ENCODE measurements at places on chromosomes 6 and 20.

GRCh38 chr20:38245753-38246152 is 14.8 kb downstream of the KIAA1755 start:
- ATAC-seq, result peak; percentile 81

DNA sequence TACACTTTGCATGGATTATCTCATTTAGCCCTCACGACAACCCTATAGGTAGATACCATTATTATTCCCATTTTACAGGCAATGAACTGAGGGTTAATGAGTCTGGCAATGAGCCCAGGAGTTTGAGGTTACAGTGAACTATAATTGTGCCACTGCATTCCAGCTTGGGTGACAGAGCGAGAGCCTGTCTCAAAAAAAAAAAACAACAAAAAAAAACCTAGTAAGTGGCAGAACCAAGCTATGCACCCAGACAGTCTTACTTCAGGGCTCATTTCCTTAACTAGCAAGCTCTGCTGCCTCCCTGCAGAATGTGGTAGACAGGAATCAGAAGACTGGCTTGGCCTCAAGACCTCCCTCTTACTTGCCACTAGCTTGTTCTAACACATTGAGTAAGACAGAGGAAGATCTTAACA is 71.9 kb upstream of the RREB1 start:
- ATAC-seq, result no peak

GRCh38 chr6:143336446-143337152 is 113.9 kb downstream of the ADAT2 start:
- no peak for ATAC-seq

GRCh38 chr6:54680531-54680930 is 166.0 kb upstream of the FAM83B start:
- ATAC-seq, result no peak

GRCh38 chr20:20780127-20780824 is 67.8 kb upstream of the RALGAPA2 start:
- ATAC-seq, result peak; percentile 93

- no peak for ATAC-seq
These were observed 196.3 kb downstream of the KHDC1L start for GRCh38 chr6:73028893-73029450.

- no peak for ATAC-seq
These were observed 31.1 kb downstream of the ARID1B start for GRCh38 chr6:156808287-156808686.

DNA sequence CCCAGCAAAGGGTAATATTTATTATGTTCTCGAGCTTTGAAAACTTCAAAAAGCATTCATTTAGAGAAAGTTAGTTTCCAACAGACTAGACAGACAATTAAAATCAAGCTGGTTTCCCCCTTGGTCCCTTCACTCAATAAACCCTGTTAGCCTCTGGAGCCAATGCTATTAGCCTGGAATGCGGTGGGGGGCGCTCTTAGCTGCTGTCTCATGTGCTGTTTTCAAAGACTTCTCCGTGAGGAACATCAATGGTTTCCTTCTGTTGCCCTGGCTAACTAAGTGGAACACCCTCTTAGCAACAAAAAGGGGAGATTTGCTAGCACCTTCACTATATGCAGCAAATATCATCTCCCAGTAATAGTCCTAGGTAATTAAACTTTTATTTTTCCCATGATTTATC is 86.4 kb downstream of the LY86 start:
- ATAC-seq, result no peak

GRCh38 chr6:51928320-51928719 is 159.1 kb downstream of the PKHD1 start:
- no peak for ATAC-seq

GRCh38 chr6:122289762-122290539 is 109.5 kb upstream of the HSF2 start:
- ATAC-seq, result no peak

DNA sequence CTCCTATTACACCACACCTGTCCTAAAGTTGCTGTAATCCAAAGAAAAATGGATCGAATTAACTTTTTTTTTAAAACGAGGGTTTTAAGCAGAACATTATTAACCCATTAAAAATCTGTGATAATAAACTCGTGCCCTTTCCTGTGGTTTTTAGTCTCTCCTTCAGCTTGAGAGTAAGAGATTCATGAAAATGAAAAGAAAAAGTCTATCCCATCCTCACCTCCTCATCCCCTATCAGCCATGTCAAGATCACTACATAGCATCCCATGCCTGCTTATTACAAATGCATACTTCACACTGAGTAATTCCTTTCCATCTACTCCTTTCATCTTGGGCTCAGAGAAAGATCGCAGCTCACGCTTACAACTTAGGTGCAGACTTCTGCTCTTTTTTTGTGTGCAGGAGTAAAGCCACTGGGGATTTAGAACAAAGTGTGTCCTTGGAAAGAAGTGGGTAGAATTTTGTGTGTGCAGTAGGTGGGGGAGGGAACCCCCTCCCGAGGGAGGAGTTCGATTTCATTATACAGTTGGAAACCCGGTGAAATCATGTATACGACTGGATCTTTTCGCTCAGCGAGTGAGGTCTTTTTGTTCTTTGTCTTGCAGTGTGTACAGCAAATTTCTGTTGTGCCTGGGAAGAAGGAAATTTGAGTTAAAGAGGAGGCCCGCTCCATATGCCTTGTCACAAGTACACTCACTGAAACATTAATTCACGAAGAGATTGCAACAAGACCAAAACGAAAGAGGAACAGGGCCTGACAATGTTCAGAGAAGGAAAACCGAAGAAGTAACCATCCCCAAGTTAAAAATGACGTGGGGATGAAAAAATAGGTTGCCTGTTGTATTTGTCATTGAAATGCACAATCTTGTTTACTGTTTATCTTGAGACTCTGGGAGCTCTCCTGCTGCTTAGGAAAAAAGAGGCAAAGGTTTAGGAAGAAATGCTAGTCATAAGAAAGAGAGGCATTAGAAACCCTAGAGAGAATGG is 146.5 kb upstream of the ZNF217 start:
- ATAC-seq, result no peak

- ATAC-seq, result no peak
These were observed at the start of gene AIF1 for GRCh38 chr6:31614684-31615578. AIF1 (plus strand) TSS chr6:31615234; CDS start chr6:31615330, 96 bp downstream.

GRCh38 chr6:139587469-139587868 is 213.0 kb upstream of the CITED2 start:
- ATAC-seq, result no peak

GRCh38 chr6:146770275-146770964 is 171.6 kb downstream of the ADGB start:
- peak; percentile 46 for ATAC-seq

DNA sequence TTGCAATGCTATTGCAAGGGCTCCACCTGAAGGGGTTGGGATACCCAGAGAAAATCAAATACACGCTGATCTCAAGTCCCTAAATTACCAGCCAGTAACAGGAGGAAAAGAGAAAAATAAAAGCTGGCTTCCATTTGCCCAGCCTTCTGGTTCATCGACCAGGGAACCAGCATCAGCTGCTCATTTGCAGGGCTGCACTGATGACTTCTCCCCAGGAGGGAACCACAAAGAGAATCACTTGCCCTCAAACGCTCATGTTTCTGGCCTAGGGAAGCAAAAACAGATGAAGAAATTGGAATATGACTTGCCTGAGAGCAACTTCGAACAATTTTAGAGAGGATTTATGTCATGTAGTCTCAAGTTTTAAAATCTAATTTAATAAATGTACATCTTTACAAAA is 119.7 kb downstream of the SH3BGRL2 start:
- no peak for ATAC-seq

DNA sequence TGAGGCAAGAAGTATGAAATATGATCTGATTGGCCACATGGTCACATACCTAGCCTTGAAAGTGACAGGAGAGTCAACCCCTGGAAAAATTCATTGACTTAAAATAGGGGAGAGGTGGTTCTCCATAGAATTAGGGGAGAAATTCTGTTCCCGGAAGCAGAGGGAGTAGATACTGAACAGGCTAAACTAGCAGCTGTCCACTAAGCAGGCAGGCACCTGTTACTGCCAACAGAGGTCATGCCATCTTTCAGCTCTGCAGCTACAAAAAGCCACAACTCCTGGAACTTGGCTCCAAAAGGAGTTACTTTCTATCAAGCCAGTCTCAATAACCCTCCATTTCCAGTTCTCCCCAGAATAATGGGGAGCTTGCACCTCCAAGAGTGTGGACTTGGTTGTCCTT is 352.5 kb downstream of the MAFB start:
- ATAC-seq, result no peak

DNA sequence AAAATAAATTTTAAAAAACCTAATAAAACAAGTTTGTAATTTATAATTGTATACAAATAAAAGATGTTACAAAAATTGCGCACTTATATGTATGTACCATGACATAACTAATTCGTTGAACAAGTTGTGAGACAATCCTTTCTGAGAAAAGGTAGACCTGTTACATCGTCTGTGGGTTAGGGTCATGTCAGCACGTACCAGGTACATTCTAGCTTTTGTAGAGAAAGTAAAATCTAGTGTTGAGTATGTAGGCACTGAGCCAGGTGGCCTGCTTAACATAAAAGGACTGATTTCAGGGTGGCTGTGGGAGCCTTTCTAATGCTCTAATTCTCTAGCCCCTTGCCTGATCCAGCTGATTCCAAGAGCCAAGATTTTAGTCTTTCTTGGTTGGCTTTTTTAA is 10.4 kb downstream of the RPL7L1 start:
- no peak for ATAC-seq

DNA sequence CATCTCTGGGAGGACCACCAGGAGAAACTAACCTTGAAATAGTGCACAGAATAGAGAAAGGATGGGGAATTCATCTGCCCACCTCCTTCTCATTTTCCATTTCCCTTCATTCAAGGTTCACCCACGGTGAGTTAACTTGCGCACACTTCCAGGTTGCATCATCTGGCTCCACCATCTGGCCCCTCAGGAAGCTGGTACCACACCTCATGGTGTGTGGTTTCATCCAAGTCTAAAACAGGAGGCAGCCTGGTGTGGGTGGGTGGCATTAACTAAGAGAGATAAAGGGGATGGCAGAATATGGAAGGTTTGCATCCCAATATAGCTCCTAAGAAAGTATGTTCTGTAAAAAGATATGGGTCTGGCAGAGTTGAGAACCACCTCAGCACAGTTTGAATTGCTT is 3.8 kb downstream of the ZNF334 start:
- no peak for ATAC-seq

DNA sequence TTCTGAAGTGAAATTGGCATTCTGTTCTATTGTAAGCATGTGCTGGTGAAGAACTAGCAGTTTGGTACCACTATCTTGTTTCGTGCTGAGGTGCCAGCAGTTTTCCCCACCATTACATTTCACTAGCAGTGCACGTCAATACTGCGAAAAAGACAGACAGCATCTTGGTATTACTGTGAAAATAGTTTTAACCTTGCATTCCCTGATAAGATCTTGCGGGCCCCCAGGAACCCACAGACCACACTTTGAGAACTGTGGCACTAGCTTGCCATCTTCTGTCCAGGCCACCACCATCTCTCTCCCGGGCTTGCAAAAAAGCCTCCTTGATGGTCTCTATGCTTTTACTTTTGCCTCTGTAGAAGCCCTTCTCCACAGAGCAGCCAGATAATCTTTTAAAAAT is 185.7 kb downstream of the BACH2 start:
- ATAC-seq, result no peak

DNA sequence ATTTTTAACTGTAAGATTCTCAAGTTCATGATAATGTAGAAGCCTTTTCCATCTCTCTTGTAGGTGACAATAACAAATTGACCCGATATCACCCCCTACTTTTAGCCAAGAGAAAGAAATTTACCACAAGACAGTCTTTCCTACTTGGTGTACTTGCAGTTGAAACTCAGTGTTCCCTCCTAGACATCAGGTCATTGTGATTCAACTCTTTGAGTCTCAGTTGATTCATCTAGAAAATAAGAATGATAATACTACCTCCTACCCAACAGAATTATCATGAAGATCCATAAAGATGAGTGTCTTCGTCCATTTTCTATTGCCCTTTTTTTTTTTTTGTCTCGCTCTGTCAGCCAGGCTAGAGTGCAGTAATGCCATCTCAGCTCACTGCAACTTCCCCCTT is 51.3 kb upstream of the TRERF1 start:
- ATAC-seq, result no peak
